GOT3 (cell line): ENCODE measurements at places on chromosomes 16 and 17.

- no peak for DNase-seq
These were observed 36.1 kb upstream of the ATP2C2 start for GRCh38 chr16:84331998-84332780.

DNA sequence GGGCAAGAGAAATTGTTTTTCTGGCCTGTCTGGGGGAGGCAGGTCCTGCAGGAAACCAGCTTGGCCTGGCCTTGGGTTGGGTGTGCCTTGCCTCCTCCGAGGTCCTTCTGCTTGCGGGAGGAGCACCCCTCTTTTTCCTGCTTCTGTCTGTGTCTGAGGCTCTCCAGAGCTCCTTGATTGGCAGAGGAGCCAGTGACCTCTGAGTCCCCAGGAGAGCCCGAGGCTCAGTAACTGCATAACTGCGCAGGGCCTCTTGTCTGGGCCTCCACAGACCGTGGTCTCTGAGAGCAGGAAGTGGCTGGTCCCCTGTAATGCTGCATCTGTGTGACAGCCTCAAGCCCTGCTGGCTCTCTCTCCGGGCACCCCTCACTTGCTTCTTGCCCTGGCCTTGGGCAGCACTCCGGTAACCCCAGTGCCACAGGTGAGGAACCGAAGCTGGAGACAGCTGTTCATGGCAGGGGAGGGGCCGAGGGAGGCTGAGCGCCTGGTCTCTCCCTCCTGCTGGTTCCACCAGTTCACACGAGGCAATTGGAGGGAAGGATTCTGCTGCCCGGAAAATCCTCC lies 1.6 kb downstream of the CAPN15 start:
- no peak for DNase-seq

DNA sequence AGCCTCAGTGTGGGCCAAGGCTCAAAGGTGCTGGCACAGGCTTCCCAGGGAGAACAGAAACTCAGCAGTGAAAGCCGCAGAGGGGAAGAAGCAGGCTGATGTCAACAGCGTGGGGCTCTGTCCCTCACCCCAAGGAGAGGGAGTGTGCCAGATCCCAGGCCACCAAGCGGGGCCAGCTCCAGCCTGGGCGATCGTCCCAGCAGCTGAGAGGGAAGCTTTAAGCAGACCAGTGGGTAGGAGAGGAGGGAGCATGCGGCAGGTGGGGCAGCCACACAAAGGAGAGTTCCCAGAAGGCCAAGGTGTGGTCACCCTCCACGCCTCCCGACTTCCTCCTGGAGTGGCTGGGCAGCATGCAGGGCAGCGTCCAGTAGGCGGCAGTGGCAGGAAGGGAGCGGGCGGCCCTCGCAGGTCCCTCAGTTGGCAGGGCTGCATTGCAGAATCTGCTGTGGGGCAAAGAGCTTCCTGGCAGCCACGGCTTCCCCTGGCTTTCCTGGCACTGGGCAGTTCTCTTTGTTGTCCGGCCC lies 6.0 kb downstream of the SYNGR2 start:
- no peak for DNase-seq

- no peak for DNase-seq
These were observed 79.0 kb downstream of the CDH8 start for GRCh38 chr16:61957075-61957855.

GRCh38 chr17:33924104-33924503 lies 331.0 kb upstream of the CCL2 start:
- no peak for DNase-seq
